ENCODE measurements at places on chromosomes 3 and 15.
A peak's percentile ranks its signal among the peaks of the same experiment; 100 is the strongest.

- DNase-seq: no peak
Measured at GRCh38 chr15:96746665-96747064, 416.2 kb downstream of the NR2F2 start.

- peak; percentile 18 for DNase-seq
Measured at GRCh38 chr3:38039899-38040261, 872 bp downstream of the DLEC1 start.

DNA sequence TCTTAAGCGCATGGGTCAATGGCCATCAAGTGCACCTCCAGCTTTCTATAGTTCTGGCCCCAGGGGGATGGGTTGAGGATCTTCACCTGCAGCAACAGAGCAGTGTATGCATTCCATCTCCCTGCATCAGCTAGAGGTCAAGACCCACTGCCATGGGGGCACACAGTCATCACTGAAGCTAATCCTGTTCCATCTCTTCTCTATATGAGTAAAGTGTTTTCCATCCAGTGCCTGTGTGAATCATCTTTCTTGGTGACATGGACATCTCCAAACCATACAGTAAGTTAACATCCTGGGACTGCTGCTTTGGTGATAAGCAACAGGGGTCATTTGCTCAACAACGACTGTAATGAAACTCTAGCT is 4.4 kb upstream of the ENTPD3 start:
- no peak for DNase-seq

DNA sequence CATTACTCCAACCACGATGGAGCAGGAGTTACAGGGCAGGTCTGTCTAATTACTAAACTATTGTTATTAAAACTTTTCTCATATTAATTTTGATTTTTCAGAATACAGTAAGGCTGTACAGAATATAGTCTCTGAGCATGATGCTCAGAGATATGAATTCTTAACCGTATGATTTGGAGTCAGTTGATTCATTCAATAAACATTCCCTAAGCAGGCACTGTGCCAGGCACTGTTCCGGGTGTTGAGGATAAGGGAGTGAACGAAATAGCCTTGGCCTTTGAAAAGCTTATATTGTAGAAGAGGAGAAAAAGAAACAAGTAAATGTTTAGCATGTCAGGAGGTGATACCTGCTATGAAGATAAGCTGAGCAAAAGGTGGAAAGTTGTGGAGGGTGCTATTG is 187.3 kb downstream of the KCNAB1 start:
- DNase-seq: peak; percentile 76

- DNase-seq: no peak
Measured at GRCh38 chr3:43153216-43154083, 47.6 kb upstream of the POMGNT2 start.

- peak; percentile 56 for DNase-seq
Measured at GRCh38 chr3:194321693-194322640, 29.2 kb downstream of the CPN2 start.
